ENCODE measurements at places on chromosomes 5 and 9.

DNA sequence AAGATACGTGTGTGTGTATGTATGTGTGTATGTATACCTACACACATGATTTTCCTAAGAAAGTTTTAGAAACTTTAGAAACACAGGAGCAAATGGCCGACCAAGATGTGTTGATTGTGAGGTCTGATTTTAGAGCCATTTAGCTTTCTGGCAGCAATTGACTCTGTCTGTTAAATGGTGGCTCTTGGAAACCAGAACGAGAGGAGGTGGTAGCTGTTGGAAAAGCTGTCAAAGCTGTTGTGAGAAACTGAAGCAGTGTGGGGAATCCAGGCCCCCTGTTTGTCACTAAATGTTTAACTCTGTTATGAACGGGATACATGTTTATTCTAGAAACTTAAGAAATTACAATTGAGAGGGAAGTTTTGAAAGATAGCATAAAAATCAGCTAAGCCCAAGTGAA is 91.4 kb downstream of the GOLPH3 start:
- no peak for DNase-seq

DNA sequence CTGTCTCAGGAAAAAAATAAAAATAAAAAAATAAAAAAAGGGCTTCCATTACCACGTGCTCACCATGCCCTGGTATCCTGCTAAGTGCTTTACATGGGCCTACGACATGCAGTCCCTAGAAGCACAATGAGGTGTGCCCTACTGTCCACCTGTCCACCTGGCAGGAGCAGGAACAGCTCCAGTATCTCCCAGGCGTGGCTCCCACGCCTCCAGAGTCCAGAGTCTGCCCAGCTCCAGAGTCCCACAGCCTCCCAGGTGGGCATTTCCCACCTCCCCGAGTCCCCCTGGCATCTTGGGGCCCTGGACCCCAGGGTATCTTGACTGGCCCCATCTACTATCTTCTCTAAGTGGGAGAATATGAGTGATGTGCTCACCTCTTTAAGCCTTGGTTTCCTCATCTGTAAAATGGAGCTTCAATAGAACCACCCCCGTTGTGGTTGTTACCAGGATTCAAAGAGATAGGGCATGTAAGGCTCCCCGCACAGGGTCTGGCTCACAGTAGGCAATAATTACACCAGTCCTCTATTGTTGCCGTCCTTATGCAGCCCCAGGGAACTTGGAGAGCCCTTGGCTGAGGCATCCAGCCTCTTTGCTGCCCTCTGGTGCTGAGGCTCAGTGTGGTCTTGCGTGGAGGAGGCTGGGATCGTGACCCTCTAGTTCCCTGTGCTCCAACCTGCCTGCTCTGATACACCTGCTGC is 8.9 kb downstream of the CXCL14 start:
- no peak for DNase-seq

- DNase-seq = no peak
Measured at GRCh38 chr5:107831612-107832395, 161.1 kb upstream of the EFNA5 start.

DNA sequence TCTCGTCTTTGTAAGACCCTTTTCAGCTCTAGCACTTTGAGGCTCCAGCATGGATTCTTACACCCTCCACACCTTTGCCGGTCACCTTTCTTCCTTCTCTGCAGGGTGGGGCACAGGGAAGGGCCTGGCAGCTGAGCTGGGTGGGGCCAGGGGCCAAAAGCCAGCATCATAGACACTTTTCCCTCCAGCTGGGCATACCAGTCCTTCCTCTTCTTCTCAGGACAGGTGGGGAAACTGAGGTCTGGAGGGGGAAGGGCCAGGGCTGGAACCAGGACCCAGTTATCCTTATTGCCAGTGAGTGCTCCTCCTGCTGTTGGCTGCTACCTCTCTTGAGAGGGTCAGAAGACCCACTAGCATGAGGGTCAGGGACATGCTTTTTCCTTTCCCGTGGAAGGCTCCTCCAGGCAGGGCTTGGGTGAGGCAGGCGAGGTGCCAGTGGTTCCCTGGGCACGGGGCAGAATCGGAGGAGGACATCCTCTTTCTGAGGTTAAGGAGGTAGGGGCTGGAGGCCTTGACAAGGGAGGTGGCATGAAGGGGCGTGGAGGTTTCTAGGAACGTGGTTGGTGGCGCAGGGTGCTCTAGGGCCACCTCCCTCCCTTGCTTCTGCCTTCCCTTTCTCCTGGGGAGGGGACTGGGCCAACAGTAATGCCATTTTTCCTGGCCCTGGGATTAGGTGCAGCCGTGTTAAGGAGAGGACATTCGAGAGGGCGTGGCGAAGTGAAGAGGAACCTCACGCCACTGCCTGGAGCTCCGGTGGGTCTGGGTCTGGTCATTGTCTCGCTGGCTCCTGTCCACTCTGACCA is at the start of gene NDST1:
Gene NDST1, plus strand, starts transcription at position 658 of the 803 bp plus-strand sequence. CDS start 13,124 bp downstream, outside the sequence.
- no peak for DNase-seq

- DNase-seq = no peak
Measured at GRCh38 chr5:88556406-88556805, 287.8 kb upstream of the TMEM161B start.

GRCh38 chr9:77935211-77935610 is 96.4 kb downstream of the GNAQ start:
- no peak for DNase-seq

- no peak for DNase-seq
Measured at GRCh38 chr9:69171049-69171448, 3.0 kb upstream of the TJP2 start.

DNA sequence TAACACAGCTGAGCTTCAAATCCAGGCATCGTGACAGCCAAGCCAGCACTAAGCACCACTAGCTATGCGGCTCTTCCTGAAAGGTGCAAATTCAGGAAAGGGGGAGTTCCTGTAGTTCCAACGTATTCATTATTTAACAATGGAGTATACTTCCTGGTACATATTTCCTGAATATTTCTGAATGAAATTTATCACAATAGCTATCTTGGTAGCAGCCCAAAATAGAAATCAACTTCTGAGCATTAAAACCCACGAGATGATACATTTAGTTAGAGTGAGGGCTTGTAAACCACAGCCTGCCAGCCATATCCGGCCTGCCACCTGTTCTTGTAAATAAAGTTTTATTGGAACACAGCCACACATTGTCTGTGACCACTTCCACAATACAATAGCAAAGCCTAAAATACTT is 109.7 kb upstream of the RETREG1 start:
- DNase-seq = no peak

DNA sequence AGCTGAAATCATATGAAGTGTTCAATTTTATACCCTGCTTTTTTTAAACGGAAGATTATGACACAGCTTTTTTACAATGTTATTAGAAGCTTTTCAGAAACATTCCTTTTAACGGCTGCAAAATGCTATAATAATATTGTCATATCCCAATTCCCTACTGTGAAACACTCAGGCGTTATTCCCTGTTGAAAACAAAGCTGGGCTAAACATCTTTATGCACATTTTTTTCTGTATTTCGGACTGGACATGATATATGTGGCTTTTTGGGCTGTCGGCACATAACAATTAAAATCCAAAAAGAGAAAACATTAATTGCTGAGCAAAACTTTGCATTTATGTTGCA is 12.0 kb upstream of the CTSL start:
- DNase-seq = no peak

DNA sequence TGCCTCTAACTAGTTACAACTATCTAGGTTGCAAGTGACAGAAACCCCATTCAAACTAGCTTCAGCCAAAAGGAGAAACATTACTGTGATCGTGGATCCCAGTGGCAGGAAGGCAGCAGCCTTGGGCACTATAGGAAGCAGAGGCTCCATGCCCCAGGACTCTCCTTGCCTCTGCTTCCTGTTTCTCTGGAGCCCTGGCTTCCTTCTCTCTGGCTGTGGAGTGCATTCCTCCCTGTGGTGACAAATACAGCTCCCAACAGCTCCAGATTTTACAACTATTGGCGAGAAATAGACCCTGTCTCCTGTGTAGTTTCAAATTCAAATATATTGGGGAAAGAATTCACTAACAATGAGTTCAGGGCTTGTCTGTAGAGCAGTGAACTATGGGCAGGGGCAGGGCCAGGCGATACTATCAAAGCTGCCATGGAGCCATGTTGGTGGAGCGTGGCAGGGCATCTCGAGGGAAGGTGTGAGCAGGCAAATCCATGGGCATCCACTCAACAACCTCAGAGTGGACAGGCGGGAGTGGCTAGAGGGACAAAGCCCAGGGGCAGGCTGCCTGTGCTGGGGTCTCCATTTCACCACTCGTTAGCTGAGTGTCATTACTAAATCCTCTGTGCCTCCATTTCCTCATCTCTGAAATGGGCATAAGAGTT is 189.5 kb downstream of the ERCC6L2 start:
- DNase-seq = no peak

GRCh38 chr9:106861640-106862109 is 1.3 kb upstream of the ZNF462 start:
- DNase-seq = no peak

- no peak for DNase-seq
Measured at GRCh38 chr5:72505016-72505415, 2.2 kb downstream of the ZNF366 start.

DNA sequence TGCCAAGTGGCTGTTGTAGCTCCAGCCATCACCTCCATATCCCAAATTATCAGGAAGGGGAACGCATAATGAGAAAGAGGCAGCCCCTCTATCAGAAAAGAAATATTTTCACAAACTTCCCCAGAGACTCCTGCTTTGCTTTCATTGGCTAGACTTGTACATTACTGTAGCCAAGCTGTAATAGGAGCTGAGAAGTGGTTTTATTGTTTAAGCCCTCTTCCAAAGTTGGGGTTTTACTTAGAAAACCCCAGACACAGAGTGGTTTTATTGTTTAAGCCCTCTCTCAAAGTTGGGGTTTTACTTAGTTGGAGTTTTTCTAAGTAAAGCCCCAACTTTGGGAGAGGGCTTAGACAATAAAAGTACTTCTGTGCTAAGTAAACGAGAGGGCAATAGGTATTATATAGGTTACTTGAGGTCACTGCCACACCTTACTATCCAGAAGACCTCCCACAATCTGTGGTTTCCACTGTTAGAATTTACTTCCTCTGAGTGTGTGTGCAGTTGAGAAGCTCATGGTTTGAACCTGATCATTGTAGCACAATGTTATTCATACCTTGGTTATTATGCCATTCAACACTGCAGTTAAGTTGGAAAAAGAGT is 215.7 kb upstream of the OTULINL start:
- no peak for DNase-seq
